ENCODE measurements at places on chromosomes 4 and X.
A peak's percentile ranks its signal among the peaks of the same experiment; 100 is the strongest.

DNA sequence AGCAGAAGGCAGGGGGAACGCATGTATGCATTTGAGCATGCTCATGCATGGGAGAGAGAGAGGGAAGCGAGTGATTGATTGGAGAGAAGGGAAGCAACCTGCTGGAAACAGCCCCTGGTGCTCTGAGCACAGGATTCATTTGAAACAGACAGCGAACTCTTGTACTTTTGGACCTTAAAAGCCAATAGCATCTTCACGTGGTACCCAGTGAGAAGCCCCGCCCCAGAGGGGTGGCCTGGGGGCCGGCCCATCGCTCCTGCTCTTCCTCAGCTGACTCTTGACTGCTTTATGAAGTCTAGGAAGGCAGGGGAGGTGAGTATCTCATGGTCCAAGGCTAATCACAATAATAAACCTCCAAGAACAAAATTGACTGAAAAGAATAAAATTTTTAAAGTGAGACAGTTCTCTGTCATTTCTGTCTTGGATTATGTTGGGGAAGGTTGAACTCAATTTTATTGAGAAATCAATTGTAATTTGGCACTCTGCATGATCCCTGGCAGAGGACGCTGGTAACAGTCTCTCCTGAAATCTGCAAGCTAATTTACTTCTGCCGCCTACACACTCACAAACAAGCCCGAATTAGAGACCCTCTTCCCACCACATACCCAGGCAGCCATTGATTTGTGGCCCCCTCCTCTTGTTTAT, 168.2 kb upstream of the PPARGC1A start:
- DNase-seq: no peak

GRCh38 chrX:111103246-111103645, 7.3 kb downstream of the PAK3 start:
- DNase-seq: no peak

- no peak for DNase-seq
Measured at GRCh38 chrX:116232833-116233232, 62.3 kb downstream of the AGTR2 start.

GRCh38 chr4:82352825-82353366, 20.9 kb downstream of the HNRNPD start:
- no peak for DNase-seq

DNA sequence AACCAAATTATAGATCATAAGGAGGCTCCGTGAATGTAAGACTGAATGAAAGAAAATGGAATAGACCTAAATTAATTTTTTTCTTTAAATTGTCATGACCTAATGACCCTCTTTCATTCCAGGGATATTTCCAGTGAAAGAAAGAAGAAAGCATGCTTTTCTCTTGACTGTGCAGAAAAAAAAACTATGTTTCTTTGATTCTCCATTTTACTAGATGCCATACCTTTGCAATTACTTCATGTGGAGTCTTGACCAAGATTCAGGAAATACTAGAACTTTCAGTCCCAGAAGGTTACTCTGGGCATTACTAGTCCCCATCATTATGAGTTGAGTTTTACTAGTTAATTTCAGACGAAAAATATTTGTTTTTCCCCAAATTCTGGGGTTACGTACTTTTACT, 6.4 kb upstream of the COMMD8 start:
- DNase-seq: no peak

- DNase-seq: no peak
Measured at GRCh38 chr4:53816561-53816960, 225.3 kb upstream of the LNX1 start.

DNA sequence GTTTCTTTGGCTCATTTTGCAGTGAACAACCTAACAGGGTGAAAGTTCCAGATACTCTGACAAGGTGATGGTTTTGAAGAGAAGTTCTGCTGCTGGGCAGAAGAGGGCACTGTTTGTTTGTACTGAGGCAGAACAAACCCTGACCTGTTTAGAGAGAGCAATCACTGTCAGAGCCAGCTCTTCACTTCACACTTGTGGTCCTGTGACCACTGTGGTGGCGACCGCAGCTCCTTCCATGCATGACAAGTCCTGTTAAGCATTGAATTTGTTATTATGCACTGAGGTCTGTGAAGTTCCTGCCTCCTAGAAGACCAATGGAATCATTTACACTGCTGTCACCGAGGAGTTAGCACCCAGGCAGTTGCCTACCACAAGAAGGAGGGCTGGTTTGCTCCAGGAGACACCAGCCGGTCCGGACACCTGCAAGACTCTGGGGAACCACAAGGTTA, 86.6 kb downstream of the ZNF330 start:
- peak; percentile 6 for DNase-seq

DNA sequence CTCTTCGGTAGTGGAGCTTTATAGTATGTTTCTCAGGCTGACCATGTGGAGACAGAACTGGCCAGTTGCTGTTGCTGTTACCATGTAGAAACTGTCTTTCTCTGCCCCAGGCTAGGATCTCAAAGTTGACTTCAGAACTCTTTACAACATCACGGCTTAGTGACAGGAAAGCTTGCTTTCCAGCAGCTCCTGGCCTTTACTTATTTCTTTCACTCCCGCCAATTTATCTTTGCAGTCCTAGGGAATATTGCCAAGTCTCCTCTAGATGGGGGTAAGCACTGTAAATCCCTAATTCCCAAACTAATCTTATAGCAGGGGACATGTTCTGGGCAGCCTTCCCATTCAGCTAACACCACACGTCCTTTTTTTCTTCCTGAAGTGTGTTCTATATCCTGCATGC, 631.6 kb downstream of the SPRY1 start:
- DNase-seq: no peak

Measured in activated T-helper 1 cell treated with anti-CD3 and anti-CD28 coated beads, Interleukin-2, amount 50 U/mL, for 16 hours (primary cell).